ENCODE measurements at places on chromosomes 6 and 20.
A peak's percentile ranks its signal among the peaks of the same experiment; 100 is the strongest.

DNA sequence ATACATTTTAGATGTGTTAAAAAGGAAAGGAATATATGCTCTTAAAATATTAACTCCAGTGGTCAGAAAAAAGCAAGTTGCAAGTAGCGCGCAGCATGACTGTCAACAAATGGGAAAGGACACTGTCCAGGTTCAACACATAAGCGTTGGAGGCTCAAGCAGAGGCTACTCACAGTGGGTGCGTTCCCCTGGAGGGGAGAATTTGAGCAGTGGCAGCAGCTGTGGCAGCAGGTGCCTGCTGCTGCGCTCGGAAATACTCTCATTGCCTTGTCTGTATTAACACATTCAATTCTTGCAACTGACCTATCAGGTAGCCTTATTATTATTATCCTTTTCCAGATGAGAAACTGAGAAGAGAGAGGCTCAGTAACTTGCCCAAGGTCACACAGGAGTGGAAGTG, 21.9 kb upstream of the CCN6 start:
- no peak for DNase-seq

- DNase-seq: no peak
These were observed 3.0 kb upstream of the ZNF311 start for GRCh38 chr6:29008089-29008488.

DNA sequence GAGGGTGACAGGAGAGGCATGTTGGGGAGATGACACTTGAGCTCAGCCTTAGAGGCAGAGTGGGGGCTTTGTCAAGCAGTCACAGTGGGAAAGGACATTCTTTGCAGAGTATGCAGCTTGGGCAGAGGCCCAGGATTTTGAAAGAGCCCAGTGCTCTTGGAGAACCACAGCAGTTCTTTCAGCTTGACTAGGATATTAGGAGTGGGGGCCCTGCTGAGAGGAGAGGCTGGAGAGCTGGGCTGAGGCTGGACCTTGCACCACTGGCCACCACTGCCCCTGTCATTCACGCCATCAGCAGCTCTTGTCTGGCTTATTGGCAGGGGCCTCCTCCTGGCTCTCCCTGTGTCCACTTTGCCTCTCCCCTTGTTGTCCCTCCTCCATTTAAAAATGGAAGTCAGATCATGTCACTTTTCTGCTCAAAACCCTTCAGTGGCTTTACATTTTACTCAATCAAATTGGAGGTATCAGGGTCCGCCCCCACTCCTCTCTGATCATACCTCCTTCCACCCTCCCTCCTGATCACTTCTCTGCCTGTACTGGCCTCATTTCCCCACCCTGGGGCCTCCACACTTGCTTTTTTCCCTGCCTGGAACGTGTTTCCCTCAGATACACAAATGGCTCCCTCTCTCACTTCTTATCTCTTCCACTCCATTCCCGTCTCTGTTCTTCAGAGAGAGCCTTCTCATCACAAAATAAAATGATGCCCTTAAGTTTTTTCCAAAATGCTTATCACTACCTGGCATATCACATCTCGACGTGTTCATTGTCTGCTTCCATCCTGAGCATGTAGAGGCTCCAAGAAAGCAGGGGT, 10.5 kb downstream of the MANBAL start:
- DNase-seq: no peak

DNA sequence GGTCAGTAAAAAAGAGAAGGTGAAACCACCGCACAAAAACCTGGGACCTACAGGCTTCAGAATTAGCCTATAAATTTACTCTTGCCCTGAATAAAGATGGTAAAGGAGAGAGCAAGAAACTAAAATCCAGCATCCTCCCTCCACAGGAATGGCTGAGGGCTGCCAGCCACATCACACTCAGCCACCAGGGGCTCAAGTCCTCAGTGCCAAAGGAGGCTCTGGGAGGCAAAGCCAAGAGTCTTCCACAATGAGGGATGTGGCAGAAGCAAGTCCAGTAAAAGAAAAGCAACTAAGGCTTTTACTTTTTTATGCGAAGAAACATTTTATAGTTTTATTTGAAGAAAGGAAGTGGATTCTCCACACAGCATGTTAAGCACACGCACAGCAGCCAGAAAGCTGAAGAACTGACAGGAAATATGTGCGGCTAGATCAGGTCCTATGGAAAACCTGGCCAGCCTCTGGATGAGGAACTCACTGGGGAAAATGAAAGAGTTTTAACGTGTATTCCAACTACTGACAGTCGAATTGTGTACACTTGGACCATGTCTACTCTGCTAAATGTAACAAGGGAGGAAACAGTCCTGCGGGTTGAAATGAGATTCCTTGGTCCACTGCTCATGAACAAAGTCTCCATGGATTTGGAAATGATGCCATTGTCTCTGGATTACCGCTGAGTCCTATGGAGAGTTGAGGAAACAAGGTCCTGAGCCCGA, 219.4 kb upstream of the SSTR4 start:
- no peak for DNase-seq

- DNase-seq: no peak
These were observed 842.1 kb upstream of the MANEA start for GRCh38 chr6:94735270-94735669.

- DNase-seq: no peak
These were observed 38.9 kb downstream of the EYS start for GRCh38 chr6:65667916-65668656.

DNA sequence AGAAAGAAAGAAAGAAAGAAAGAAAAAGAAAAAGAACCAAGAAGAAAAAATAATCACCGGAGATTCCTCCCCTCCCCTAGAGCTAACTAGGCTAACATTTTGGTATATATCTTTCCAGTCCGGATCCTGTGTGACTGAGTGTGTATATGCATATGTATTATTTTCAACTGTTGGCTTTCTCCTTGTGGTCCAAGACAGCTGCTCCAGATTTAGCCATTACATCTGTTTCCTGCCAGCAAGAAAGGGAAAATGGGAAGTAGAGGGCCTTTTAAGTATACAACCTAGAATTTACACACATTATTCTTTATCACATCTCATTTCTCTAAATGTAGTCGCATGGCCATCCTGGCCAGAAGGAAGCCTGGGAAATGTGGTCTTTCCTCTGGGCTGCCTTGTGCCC, 15.2 kb downstream of the SLC52A3 start:
- DNase-seq: no peak

DNA sequence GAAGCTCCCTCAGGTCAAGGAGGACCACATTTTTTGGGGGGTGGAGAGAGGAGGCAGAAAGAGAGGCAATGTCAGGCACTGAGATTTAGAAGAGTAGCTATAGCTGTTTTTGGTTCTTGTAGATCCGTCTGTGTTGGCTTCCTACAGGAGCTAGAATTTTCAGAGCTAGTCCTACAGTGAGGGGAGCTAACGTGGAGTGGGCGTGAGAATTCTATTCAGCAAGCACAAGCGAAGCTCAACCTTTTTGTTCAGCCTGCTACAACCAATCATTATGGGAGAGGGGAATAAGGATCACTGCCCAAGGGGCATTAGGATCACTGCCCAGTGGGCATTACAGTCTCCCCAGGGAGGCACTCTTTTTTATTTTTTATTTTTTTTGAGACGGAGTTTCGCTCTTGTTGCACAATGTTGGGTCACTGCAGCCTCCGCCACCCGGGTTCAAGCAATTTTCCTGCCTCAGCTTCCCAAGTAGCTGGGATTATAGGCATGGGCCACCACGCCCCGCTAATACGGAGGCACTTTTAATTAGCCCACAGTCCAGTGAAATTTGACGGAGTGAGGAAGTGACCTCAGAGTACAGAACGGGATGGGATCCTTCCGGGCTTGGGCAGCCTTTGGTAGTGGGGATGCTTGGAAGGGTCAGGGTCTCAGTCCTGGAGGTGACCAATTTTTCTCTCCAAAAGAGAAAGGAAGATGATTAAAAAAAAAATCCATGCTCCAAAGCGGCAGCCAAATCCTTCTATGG, 1.1 kb upstream of the PANK2 start:
- no peak for DNase-seq

- DNase-seq: no peak
These were observed 985.4 kb downstream of the EPHA7 start for GRCh38 chr6:92433911-92434310.

DNA sequence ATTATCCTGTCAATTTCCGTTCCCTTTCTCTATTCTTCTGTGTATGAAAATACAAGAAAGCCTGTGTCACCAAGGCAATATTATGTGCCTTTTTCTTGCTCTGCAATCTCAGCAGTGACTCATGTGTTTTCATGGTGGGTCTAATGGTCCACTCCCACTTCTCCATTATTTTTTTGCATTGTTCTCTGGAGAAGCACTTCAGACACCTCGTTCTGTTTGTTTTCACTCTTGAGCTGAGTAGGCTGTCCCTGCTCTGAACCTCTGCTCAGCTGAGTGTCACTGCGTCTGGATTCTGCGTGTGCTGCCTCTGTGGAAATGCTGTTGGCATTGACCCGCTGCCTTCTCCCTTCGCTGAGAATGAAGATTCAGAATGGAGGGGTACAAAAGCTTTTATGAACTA, 230.6 kb downstream of the TMEM242 start:
- no peak for DNase-seq

DNA sequence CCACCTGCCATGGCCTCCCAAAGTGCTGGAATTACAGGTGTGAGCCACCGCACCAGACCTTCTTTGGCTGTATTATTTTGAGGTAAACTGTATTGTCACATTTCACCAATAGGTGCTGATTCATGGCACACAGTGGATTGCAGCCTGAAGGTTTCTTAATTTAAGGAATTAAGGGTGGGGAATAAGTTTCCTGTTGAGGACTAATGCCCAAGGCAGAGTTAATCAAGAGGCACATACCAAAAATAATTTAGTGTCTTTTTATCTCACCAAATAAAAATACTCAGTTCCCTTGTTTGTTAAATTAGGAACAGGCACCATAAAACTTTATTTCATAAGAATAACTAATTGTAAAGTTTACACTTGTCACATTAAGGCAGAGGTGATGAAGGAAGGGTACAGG, 103.7 kb downstream of the SLX4IP start:
- no peak for DNase-seq

DNA sequence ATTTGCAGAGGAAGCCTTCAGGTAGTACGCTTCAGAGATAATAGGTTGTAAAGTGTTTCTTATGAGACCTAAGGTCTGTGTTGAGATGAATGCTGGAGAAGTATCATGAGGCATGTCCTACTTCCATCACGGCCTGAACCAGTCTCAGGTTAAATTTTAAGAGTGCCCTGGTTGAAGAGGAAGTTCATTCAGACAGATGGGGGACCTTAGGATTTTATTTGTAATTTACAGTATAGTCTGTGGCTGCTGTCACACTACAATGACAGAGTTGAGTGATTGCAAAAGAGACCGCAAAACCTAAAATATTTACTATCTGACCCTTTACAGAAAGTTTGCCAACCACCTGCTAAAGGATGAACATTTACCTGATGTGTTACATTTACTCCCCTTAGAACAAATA, 70.9 kb downstream of the UST start:
- DNase-seq: no peak

DNA sequence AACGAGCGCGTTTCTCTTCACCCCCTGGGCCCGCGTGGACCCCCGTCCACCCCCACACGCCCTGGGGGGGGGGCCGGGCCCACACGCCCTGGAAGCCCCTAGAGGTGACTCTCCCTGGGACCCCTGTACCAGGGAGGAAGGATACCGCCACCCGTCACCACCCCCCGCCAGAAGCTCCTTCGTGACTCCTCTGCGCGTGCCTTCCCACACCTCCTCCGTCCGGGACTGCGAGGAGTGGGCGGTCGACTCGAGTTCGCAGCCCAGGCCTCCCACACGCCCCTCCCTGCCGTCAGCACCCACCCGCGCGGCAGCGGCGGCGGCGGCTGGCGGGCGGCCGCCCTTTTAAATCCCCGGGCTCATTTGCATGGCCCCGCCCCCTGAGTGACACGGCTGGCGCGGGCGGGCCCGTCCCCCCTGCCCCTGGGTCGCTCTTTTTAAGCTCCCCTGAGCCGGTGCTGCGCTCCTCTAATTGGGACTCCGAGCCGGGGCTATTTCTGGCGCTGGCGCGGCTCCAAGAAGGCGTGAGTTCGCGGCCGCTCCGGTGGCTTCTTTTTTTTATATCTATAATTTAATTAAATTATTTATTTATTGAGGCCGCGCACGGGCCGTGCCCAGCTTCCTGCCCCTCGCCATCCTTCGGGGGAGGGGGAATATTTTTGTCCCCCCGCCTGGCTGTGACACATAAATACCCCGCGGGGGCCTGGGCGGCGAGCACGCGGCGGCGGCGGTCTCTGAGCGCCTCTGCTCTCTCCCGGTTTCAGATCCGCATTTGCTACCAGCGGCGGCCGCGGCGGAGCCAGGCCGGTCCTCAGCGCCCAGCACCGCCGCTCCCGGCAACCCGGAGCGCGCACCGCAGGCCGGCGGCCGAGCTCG, at the start of gene HMGA1:
Gene HMGA1 (plus strand): TSS at position 431 of the 873 bp plus-strand sequence. CDS start 3,908 bp downstream, outside the sequence.
- peak; percentile 86 for DNase-seq

GRCh38 chr6:116280161-116280932, 617 bp upstream of the TSPYL1 start:
- DNase-seq: no peak

GRCh38 chr6:144347448-144347759, 62.3 kb downstream of the UTRN start:
- DNase-seq: no peak

DNA sequence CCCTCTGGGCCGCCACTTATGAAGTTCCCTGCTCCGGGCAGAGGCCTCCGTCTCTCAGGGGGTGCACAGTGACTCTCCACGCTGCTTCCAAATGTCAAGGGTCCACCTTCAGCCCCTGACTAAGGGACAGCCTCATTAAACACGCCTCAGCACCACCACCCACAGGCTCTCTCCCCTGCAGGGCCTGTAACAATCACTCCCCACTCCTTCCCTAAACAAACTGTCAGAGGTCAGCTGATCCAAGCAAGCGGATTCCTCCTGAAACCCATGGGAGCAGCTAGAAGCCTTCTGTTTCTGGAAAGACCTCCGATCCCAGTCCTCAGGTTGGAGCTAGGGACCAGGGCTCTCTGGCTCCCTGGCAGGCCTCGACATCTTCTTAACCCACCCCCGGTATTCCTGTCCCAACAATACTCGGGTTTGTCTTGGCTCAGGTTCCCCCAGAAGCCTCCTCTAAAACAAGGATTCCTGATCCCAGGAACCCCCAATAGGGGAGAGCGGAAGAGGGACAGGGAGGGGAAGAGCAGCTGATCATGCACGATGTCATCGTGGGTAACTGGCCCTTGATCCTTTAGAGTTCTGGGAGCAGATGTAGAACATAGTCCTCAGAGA, 181.0 kb downstream of the ZNF217 start:
- no peak for DNase-seq

DNA sequence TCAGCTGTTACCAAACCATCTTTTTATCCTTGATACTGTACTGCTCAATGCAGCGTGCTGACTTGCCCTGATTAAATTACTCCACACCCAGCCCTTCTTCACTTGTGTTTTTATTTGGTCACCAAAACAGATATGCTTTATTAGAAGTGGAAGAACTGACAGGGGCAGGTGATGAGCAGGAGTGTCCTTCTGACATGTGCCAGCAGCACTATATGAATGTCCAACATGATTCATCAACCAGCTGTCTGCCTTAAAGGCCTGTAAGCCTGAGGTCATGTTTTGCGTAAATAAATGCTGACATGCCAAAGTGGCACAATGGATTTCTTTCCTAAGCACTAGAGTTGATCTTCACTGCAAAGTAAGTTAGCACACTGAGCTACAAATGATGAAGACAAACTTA, 15.4 kb downstream of the POPDC3 start:
- no peak for DNase-seq
